Hindlimb muscle (tissue), 1 donor: ENCODE measurements at places on chromosomes 6 and 20. TPM values are rescaled to one million over a fixed set of nuclear protein-coding genes. Genes with fewer than 3 reads are reported as not detected.

DNA sequence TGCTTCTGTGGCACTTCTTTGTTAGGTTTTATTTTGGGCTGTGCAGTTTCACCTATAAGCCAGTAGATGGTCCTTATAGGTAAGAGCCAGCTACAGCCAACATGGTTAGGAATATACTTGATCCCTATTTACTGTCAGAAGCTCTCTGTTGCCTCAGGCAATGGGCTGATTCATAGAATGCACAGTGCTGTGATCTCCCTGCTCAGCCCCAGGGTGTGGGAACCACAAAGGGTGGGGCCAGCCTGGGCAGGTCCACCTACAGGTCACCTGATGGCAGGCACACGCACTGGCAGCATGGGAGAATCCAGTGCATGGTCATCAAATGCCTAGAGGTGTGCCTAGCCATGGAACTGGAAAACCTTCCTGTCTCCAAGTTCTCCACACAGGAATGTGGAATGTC, 191.9 kb downstream of the MOXD1 start:
- DNase-seq: no peak

- no peak for DNase-seq
Measured at GRCh38 chr20:63957690-63958441, 1.6 kb upstream of the UCKL1 start.

OR2H1 gene
- not detected for polyA plus RNA-seq

SLC4A11 gene
- polyA plus RNA-seq: 2.3 TPM

DNA sequence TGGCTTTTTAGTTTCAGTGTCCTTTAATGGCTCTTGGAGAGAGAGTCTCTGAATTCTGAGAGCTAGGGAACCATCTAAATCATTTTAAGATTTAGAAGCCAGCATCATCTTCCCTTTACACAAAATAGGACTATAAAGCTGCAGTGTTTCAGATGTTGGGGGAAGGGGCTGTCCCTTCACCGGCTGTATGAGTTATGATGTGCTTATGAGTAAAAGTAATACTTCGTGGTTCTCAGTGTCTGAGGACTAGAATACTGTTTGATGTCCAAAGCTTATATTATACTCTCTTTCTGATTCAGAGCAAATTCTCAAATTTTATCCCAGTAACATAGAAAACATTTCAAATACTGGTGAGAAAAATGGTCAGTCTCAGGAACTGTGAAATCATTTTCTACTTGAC, 63.5 kb upstream of the FAM8A1 start:
- DNase-seq: no peak
